NCI-H1092 treated with DMSO at 0.1 percent for 48 hours (cell line): ENCODE measurements at places on chromosomes 2 and 18.

GRCh38 chr2:162123806-162124758 lies 28.0 kb downstream of the GCG start:
- peak; percentile 53 for DNase-seq

GRCh38 chr2:130790804-130791616 lies 35.7 kb downstream of the AMER3 start:
- DNase-seq, result no peak

- DNase-seq, result peak; percentile 64
These were observed at the start of gene MFSD6 for GRCh38 chr2:190407662-190408537. Gene MFSD6 (plus strand): TSS chr2:190408355. CDS start chr2:190436030, 27,675 bp downstream.

GRCh38 chr18:62625019-62625418 lies 90.3 kb upstream of the PHLPP1 start:
- no peak for DNase-seq

GRCh38 chr2:14994721-14995120 lies 362.2 kb downstream of the LRATD1 start:
- DNase-seq, result no peak

DNA sequence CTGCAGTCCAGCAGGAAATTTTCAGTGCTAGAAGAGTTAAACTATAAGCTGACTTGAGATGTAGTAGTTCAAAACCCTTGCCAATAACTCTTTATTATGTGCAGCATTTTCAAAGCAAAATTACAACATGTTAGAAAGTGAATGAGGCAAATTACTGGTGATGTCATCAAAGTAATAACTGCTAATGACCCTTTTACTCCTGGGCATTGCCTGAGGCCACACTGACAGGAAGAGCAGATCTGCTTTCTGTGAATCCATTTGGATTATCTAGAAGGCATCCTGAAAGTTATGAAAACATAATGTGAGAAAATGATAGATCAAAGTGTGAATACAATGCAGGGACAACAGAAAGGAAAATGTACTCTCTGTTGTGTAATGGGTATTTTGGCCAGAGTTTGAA lies 139.6 kb upstream of the TRIB2 start:
- DNase-seq, result no peak

- no peak for DNase-seq
These were observed 7.4 kb upstream of the ANKRD62 start for GRCh38 chr18:12086249-12086648.

DNA sequence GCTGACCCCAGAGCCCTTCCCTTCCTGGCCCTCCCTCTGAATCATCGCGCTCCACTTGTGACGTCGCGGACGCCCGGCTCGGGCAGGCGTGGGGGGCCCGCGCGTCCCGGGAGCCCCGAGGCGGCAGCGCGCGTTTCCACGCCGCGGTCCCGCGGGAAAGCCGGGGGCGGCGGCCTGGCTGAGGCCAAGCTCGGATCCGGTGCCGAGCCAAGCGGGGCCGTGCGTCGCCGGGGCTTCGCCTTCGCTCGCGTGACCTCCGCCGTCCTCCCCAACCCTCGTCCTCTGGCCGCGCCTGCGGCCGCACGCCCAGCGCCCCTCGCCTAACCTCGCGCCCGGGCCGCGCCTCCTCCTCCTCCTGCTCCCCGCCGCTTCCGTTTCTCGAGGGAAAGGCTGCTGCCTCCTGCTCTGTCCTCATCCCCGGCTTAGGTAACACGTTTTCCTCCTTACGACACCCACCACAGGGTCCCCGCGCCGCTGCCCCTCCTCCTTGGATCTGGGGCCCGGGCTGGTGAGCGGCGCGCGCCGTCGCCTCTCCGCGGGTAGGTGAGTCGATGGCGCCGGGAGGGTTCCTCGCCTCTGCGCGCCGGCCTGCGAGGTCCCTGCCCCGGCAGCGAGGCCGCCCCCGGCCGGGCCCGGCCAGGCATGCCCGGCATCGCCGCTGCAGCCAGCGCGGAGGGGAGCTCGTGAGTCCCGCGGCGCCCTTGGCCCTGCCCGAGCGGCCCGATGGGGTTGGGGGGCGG lies at the start of gene INPP1:
Gene INPP1 (plus strand): TSS at position 54 of the 740 bp plus-strand sequence. CDS start 16,514 bp downstream, outside the sequence.
- peak; percentile 57 for DNase-seq

DNA sequence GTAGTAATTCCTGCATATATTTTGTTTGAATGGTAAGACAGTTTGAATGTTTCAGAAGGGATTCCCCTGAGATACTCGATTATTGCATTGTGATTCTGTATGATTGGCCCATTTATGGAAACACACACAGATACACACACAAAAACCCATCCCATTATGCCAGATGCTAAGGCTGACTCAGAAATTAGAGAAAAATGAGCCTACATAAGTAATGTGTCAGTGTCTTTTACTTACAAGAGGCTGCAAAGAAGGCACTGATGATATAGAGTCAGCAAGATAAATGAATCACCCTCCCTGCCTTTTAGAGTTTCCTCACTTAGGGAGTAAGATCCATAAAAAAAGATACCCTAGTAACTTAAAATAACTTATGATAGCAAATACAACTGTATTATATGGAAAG lies 1481.1 kb upstream of the ACVR2A start:
- DNase-seq, result no peak

- no peak for DNase-seq
These were observed 26.2 kb downstream of the KLF7 start for GRCh38 chr2:207139552-207139951.

DNA sequence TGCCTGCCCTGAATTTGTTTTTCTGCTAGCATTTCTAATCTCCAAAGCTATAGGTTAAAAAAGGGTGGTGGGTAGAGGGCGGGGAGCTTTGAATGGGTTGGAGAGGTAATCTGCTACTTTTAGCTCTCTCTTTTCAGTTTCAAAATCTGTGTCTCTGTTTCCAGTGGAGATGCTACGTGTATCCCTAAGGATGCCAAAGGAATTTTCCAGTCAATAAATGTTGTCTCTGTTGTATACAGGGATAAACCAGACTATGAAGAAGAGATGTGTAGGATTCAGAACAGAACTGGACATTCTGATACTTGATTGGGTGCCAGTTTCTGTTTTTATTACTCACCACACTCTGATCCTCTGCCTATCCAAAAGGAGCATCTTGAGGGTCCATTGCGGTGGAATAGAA lies 50.1 kb downstream of the TMEM178A start:
- no peak for DNase-seq

GRCh38 chr18:76376225-76376624 lies 118.8 kb downstream of the ZNF516 start:
- DNase-seq, result no peak

GRCh38 chr2:65700004-65700651 lies 267.7 kb upstream of the SPRED2 start:
- no peak for DNase-seq

- DNase-seq, result no peak
These were observed 94.4 kb upstream of the NOSTRIN start for GRCh38 chr2:168708080-168708479.

GRCh38 chr2:138670734-138671133 lies 109.5 kb downstream of the NXPH2 start:
- DNase-seq, result no peak

DNA sequence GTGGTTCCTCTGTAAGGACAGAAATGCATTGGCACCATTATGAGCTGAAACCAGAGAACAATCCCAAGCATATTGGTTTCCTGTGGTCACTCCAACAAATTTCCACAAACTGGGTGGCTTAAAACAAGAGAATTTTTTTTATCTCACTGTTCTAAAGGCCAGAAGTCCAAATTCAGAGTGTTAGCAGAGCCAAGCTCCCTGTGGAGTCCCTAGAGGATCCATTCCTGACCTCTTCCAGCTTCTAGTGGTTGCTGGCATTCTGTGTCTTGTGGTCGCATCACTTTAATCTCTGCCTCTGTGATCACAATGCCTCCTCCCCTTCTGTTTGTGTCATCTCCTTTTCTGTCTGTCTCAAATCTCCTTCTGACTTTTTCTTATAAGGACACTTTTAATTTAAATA lies 380.3 kb downstream of the NYAP2 start:
- DNase-seq, result no peak

DNA sequence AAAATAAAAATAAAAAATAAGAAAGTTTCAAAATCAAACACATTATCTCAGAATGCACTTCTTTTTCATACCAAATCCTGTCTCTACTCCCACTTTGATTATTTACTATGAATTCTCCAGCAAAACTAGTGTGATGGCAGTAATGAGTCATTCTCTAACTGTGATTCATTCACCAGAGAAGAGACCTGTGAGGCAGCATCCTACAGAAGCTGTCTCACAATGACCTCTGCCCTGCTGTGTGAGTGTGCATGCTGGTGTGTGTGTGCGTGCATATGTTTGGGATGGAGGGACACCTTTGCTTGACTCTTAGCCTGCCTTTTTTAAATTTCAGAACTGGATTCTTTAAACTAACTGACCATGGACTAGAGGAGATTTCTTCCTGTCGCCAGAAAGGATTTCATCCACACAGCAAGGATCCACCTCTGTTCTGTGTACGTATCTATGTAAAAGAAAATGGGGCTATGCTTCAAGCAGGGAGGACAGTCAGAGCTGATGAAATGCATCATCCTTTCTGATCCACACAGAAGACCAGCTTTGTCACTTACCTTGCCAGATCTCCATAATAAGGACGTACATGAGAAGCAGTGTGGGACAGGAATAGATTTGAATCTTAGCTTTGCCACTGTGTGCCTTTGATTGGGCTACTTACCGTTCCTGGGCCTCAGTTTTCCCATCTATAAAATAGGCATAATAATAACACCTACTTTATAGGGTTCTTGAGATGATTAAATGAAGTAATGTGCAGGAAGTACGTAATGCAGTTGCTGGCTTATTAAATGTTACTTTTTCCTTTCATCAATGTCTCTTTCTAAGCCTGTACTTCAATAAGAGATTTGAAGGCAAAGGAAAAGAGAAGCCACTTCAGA lies 31.2 kb downstream of the STAMBP start:
- DNase-seq, result no peak

GRCh38 chr2:239747274-239747673 lies 277.9 kb downstream of the NDUFA10 start:
- no peak for DNase-seq

DNA sequence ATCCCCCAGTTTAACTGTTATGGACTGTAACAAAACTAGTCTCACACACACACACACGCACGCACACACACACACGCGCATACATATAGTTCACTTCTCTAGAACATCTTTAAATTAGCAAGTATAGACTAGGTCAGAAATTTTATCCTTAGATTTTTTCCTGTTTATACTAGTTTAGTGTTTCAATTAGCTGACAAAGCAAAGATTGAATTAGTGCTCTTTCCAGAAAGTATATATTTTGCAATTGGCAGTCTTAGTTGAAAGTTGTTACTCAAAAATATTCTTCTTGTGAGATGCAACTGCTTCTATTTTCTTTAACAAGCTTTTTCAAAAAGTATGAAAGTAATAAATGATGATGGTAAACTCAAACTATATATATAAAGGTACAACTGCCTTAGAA lies 22.5 kb downstream of the PLEKHA3 start:
- DNase-seq, result no peak

DNA sequence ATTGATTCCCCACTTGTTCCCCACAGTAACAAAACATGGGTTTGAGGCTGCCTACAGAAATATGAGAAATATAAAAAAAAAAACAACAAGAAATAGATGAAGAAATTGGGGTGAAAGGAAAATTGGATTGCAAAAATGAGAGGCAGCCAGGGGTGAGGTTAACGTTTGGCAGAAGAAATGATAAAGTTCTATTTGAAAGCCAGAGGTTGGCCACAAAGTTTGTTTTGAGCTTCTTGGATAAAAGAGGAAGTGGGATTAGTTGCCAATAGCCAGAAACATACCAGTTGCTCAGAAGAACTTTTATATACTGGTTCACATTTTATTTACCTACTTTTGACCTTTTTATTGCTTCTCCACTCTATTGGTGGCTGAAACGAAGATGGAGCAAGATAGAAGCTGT lies 67.5 kb downstream of the FASTKD2 start:
- DNase-seq, result no peak

DNA sequence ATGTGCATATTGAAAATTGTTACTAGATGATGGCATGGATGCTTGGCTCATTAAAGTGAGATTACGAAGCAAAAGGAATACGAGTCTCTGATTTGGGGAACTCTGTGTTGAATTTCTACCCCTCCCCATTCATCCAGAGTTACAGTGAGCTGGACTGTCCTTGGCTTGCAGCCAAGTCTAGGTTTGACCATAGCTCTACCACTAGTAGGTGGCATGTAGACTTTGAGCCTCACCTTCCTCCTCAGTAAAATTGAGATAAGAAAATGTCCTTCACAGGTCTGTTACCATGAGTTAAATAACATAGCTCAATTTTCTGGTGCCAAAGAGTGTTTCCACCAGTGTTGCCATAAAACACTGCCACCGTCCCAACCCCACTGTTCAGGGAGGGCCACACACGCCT lies 727.6 kb upstream of the ID2 start:
- DNase-seq, result no peak

DNA sequence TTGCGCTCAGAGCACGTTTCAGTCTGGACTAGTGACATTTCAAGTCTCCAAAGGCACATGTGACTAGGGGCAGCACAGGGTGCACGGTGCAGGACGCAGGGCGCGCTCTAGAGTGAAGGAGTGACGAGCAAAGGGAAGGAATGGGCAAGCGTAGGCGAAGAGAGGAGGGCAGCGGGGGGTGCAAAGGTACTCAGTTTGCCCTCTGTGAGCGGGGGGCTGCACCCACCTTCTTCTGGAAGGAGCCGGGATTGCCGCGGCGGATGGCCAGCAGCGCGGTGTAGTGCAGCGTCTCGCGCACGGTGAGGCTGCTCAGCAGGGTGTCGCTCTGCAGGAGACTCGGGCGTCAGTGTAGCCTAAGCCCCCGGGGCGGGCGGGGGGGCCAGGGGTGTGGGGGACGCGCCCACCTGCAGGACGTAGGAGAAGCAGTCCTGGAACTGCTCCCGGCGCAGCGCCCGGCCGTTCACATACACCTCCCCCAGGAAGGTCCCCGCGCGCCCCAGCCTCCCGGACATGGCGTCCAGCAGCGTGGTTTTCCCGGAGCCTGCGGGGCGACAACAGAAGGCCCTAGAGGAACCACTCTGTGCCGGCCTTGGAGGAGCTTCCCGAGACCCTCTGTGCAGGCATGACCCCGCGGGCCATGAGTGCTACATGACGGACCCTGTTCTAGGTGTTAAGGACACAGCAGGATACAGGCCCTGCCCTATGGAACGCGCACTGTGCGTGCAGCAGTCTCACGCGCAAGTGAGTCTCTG lies 6.9 kb downstream of the ABCG5 start:
- peak; percentile 18 for DNase-seq

- no peak for DNase-seq
These were observed 62.6 kb downstream of the EMX1 start for GRCh38 chr2:72979896-72980295.
